ENCODE measurements at places on chromosomes 2 and 18. TPM values are rescaled to one million over a fixed set of nuclear protein-coding genes. Genes with fewer than 3 reads are reported as not detected.

Gene RPL31
- 1,083 TPM for total RNA-seq

Gene TUBA3D
- total RNA-seq: not detected

Gene NEURL3
- total RNA-seq: 0.14 TPM

Gene IL1F10
- not detected for total RNA-seq

Gene IAH1
- 36.7 TPM for total RNA-seq

Gene MOCOS
- 1.2 TPM for total RNA-seq

Gene CLEC4F
- 0.29 TPM for total RNA-seq

Gene RGPD3
- total RNA-seq: 0.14 TPM

Gene ATP8B1
- total RNA-seq: 47.3 TPM

Gene BOLL
- not detected for total RNA-seq

Gene B4GALT6
- 4.5 TPM for total RNA-seq

Gene SKA1
- 0.51 TPM for total RNA-seq

Gene C2orf15
- not detected for total RNA-seq

Gene COL5A2
- 123 TPM for total RNA-seq

Gene RESP18
- total RNA-seq: not detected

Gene C2orf66
- total RNA-seq: not detected

Gene CNDP1
- total RNA-seq: not detected

Gene MAPRE2
- 52.8 TPM for total RNA-seq

Gene PRKAG3
- not detected for total RNA-seq

Gene FAM110C
- 2.5 TPM for total RNA-seq

Gene DSC1
- not detected for total RNA-seq

Gene SIGLEC15
- total RNA-seq: 0.46 TPM

DNA sequence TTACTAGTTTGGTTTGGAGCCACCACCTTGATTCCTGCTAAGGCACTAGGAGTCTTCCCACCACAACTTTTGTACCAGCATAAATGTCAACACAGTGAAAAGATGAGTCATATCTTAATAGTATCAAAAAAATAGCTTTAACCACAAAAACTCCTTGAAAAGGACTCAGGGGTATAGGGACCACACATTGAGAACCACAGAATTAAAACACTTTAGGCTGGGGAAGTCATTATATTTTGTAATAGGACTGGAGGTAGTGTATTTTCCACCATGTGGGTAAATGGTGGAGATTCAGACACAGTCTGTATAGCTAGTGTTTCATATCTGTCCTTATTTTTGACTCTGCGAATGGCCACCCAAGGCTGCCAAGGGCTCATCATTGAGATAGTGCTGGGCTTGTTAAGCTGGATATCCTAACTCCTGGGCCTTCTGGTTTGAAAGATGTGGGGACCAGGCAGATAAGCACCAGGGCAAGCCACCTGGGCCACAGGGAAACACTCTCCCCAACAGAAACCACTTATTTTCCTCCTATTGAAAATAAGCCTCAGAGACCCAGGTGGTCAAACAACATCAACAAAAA, 19.1 kb upstream of the FHL2 start:
- DNase-seq: no peak

- no peak for DNase-seq
These were observed 1.5 kb downstream of the SLC39A10 start for GRCh38 chr2:195658541-195658890.

DNA sequence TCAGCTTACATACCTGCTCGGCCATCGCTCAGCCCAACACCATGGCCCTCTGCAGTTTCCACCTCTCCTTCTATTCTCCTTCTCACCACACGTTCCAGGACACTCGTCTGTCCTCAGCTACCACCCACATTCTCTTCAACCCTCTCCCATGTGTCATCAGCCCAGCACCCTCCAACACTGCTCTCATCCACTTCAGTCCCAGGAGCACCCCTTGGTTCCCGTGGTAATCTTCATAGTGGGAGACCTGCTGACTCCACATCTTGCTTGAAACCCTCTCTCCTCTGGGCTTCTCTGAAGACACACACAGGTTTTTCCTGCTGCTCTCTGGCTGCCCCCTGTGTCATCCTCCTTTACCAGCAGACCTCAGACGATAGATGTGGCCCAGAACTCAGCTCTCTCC, 228.7 kb downstream of the GBX2 start:
- DNase-seq: no peak

- DNase-seq: no peak
These were observed 63.1 kb downstream of the RHOB start for GRCh38 chr2:20509770-20510490.

GRCh38 chr2:98084869-98085238, 2.1 kb upstream of the VWA3B start:
- no peak for DNase-seq

DNA sequence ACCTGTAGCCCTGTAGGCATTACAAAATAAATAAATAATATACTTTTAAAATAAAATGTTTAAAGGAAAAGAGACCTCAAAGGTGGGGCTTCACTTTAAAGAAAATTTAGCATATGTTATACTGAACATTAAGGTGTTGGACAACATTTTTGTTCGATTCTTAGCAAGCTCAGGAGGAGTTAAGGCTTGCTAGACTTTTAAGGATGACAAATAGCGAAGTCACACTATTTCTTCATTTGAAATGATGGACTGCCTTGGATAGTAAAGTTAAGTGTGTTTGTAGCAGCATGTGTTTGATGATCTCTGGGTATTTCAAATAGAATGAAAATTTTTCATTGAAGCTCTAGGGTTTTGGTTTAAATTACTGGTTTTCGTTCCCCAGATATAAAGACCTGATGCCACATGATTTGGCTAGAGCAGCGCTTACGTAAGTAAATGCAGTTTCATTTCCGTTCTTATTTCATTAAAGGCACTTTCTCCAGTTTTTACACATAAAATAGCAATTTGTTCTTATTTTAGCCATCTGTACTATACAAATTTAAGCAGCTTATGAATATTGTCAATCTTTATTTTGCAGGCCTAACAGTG, 24.9 kb downstream of the HADHB start:
- DNase-seq: no peak

GRCh38 chr2:217326238-217327022, 466.6 kb upstream of the TNP1 start:
- no peak for DNase-seq

DNA sequence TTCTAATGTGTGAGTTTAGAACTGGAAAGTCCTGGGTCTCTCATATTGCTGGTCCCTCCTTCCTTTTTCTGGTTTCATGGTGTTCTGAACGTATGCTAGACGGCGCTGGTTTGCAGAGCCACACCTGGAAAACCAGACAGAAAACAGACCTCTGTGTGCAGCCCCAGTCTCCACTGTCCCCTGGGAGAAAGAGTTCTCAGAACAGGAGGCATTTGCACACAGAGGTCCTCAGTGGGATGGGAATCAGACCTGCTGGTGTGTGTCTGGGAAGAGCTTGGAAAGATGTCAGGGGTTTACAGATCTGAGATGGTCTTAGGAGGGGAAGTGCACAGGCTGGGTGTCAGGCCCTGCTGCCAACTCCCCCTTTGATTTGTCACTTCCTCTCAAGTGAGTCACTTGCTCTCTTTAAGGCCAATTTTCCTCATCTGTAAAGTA, 14.9 kb upstream of the MBP start:
- no peak for DNase-seq

- DNase-seq: no peak
These were observed 13.5 kb downstream of the ALPK2 start for GRCh38 chr18:58615140-58616132.

- no peak for DNase-seq
These were observed 33.5 kb downstream of the RHBDD1 start for GRCh38 chr2:226869371-226869770.

DNA sequence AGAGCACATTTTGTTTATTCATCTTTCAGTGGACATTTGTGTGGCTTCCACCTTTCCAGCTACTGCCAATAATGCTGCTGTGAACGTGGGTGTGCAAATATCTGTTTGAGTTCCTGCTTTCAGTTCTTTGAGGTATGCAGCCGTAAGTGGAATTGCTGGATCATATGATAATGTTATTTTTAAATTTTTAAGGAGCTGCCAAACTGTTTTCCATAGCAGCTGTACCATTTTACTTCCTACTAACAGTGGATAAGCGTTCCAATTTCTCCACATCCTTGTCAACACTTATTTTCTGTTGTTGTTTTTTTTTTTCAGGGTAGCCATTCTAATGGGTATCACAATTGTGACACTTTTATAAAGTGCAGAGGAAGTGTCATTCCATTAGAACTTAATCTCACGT, 162.5 kb downstream of the NCK2 start:
- DNase-seq: no peak

GRCh38 chr2:45567974-45568789, 42.9 kb downstream of the SRBD1 start:
- no peak for DNase-seq

DNA sequence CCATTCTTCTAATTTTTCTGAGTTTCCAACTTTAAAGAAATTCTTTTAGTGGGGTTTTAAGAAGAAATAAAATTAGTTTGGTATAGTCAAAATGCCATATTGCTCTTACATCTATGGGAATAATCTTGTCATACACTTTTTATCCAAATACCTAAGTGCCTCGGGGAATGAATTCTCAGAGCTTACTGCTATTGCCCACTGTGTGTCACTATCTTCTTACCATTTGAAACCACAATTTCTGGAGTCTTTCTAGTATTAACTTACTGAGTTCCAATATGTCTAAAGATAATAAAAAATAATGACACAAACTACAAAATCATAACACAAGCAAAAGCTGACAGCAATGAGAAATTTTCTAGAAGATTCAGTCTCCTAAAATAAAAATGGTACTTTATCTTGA, 23.7 kb upstream of the DNAH6 start:
- no peak for DNase-seq

GRCh38 chr2:232260075-232260474, 118.5 kb upstream of the ALPP start:
- no peak for DNase-seq

DNA sequence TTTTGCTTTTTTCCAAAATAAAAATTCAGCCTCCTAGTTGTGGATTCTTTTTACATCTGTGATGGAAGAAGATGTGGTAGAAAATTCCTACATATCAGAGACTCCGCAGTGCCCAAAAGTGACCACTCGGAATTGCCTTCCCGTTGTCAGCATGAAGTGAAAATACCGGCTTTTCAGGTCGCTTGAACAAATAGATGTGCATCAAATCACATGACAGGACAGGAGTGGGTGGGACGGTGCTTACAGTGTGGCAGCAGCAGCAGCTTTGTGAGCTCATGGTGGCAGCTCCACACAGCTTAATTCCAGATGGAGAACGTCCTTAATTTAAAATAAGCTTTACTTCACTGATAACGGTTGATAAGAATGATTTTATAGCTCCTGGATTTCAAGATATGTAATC, 20.3 kb downstream of the SALL3 start:
- DNase-seq: no peak

DNA sequence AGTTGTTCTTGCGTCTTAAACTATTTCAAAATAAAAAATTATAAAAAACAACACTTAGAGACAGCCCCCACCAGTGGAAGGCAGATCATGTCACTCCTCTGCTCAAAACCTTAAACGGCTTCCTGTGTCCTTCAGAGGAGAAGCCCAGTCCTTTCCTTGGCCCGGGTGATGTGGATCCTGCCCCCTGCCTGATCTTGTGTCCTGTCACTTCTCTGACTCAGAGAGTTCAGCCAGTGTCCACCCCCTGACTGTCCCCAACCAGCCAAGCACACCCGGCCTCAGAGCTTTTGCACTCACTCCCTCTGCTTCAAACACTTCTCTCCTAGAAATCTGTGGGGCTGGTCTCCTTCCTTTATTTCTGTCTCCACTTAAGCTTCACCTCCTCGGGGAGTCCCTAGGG, 35.4 kb downstream of the TOGARAM2 start:
- DNase-seq: no peak

GRCh38 chr2:819121-819520, 131.5 kb upstream of the SNTG2 start:
- no peak for DNase-seq

GRCh38 chr2:143034292-143035074, 94.7 kb upstream of the ARHGAP15 start:
- DNase-seq: no peak

- DNase-seq: no peak
These were observed 46.7 kb downstream of the PLA2R1 start for GRCh38 chr2:160015746-160016145.

DNA sequence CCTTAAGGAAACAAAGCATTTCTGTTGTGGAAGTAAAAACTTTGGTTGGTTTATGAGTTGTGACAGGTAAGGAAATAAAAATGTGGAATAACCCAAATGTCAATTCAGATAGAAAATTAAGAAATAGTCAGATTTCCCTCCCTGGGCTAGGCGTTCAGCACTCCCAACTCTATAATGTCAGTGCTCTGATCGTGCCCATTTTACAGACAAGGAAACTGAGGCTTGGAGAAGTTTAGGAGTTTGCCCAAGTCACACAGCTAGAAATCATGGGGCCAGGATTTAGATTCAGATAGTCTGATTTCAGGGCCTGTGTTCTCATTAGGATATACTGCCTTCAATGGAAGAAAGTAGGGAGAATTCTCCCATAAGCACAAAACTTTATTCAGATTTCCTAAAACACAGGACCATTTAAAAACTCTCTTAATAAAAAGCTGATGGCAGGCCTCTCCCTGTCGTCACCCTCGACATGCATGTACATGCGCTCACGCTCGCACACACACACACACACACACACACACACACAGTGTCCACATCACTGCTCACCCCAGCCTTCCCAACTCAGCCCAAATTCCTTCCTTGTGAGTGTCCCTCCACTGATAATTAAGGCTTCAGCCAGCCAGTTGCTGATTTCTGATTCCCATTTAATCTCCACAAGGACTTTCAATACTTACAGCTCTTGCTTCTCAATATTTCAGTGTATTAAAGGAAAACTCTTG, 49.1 kb upstream of the SLC14A2 start:
- DNase-seq: peak; percentile 84

GRCh38 chr18:77099485-77100370, 32.9 kb downstream of the MBP start:
- DNase-seq: no peak

DNA sequence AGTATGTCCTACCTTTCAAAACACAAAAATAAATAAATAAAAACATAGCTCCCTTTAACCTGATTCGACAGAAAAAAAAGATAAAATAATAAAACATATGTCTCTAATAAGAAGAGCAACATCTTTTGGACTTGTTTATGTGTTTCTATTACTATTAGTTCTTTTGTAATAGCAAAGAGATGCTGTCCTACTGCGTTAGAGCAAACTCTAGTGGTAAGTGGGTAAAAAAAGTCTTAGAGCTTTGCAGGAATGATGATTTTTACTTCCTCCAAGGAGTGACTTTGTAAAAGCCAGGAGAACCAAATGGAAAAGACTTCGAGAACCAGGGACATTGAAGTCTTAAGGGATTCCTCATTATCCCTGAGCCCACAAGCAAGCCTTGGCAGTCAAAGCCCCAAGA, 450.1 kb downstream of the METTL4 start:
- no peak for DNase-seq

GRCh38 chr2:180983468-180984242, 3.2 kb downstream of the UBE2E3 start:
- DNase-seq: no peak
